ENCODE measurements at places on chromosomes 11 and 22.

- DNase-seq, result peak; percentile 75
These were observed 15.4 kb downstream of the FAM83F start for GRCh38 chr22:40009951-40010671.

GRCh38 chr11:17813391-17814059 is 78.9 kb downstream of the KCNC1 start:
- no peak for DNase-seq

DNA sequence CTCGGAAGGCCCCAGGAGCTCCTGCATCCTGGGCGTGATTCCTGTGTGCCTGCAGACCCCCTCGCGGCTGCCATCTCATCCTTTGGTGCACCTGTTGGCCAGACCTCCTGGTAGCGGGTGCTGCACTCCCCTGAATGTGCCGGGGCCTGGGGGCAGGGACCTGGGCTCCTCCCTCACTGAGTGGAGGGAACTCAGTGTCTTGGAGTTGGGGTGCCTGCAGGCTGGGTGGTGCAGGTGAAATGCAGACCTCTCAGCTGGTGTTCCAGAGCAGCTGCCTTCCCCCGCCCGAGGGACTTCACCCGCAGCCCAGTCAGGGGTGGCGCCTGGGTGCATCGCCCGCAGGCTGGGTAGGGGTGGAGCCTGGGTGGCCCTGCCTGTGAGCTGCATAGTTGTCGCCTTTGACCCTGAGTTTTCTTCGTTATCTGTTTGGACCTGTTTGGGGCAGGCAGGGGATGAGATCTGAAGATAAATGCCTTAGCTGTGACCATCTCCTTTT is 31.4 kb downstream of the LRP5 start:
- DNase-seq, result no peak

DNA sequence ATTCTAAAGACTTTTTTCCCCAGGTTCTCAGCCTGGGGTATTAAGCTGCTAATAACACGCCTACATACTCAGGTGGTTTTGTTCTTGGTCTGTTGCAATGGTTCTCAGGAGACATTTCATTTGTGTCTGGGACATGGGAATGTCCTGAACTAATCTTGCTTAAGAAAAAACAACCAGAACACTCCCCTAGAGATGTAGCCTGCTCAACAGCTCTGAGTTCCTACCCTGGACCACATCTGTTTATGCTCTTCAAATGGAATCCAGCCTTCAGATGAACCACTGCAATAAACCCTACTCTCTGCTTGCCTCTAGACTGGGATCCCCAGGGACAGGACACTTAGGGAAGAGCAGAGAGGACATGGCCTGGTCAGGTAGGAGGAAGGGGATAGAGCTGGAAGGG is 29.9 kb downstream of the RELT start:
- DNase-seq, result no peak

DNA sequence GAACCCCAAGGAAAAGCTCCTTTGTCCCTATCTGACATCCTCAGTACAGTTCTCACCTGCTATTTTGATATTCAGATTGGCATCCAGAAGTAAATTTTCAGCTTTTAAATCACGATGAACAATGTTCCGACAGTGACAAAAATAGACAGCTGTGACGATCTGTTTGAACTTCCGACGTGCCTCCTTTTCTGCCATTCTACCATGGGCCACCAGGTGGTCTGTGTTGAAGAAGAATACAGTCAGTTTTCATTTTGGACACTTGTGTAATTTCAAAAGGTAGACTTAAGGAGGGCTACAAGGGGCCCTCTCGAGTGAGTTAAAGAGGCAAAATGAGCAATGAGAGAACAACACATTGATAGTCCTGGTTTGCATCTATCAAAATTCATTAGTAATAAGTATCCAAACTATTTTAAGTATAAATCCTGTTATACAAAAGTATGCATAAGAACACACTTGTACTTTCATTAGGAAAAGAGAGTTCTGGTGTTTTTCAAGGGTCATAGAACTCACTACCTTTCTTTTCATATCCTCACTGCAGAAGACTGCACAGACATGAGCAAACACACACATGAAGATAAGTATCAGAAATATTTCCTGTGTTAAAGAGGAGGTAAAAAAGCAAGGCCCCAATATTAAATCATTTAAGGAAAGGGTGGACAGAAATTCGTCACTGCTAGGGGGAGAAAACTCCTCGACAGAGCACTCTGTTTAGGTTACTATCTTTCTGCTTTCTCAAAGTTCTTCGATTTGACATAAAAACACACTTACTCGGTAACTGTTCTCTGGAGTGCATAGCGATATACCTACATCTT is 89.9 kb upstream of the APOA1 start:
- DNase-seq, result peak; percentile 80

Measured in activated CD4-positive, alpha-beta T cell treated with anti-CD3 and anti-CD28 coated beads, Interleukin-2, amount 10 ng/mL, durations not matched to agents 24 days and 14 days (primary cell).